ENCODE measurements at places on chromosomes 16 and 17.
A peak's percentile ranks its signal among the peaks of the same experiment; 100 is the strongest.

- DNase-seq: no peak
Observed at GRCh38 chr17:69066482-69066881, 5.8 kb upstream of the ABCA9 start.

GRCh38 chr16:65202461-65202860 is 80.6 kb upstream of the CDH11 start:
- no peak for DNase-seq

DNA sequence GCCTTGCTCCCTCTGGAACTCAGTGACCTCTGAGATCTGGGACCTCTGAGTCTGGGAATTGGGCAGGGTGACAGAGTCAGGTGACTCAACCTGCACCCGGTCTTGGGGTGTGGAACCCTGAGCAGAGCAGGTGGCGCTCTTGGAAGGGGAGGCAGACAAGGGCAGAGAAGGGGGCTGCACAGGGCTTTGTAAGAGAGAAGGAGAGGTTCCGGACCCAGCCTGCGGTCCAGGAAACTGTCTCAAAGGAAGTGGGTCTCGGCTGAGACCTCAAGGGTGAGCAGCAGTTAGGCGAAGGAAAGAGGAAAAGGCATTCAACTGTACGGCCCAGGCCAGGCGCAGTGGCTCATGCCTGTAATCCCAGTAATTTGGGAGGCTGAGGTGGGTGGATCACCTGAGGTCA is 10.0 kb upstream of the RIPOR1 start:
- peak; percentile 37 for DNase-seq

GRCh38 chr17:79459003-79459655 is 151.7 kb downstream of the RBFOX3 start:
- no peak for DNase-seq

DNA sequence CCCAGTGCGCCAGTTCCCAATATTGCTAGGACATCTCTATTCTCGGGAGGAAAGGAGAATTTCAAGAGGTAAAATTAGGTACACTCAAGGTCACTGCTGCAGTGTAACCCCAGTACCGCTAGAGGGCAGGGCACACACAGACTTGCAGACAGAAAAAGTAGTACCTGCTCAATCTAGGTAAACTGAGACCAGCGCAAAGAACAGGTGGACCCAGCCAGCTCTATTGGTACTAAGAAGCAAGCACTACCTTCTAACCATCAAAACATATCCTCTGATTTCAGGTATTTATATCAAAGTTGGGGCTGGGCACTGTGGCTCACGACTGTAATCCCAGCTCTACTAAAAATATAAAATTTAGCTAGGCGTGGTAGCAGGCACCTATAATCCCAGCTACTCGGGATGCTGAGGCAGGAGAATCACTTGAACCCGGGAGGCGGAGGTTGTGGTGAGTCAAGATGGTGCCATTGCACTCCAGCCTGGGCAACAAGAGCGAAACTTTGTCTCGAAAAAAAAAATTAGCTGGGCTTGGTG is 3.6 kb upstream of the WDR81 start:
- peak; percentile 90 for DNase-seq

- no peak for DNase-seq
Observed at GRCh38 chr17:74520016-74520434, 11.2 kb downstream of the CD300LB start.

GRCh38 chr16:19196871-19197270 is 28.8 kb downstream of the SYT17 start:
- no peak for DNase-seq

DNA sequence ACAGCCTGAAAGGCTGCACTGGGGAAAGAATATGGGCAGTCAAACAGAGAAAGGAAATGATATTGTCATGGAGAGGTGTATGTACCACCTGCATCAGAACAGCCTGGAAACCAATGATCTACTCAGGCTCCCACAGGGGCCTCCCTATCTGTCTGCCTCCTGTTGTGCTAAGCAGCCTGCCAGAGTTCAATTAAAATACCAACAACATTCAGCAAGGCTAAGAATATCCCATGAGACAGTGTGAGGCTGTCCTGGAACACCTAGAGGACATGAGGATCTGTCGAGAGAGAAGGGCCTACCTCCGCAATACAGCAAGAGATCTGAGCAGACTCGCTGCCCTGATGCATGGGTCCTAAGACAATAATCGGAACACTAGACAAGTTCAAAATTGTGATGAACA is 8.4 kb downstream of the FXR2 start:
- no peak for DNase-seq

- no peak for DNase-seq
Observed at GRCh38 chr17:77779711-77780539, 178.6 kb upstream of the TNRC6C start.

DNA sequence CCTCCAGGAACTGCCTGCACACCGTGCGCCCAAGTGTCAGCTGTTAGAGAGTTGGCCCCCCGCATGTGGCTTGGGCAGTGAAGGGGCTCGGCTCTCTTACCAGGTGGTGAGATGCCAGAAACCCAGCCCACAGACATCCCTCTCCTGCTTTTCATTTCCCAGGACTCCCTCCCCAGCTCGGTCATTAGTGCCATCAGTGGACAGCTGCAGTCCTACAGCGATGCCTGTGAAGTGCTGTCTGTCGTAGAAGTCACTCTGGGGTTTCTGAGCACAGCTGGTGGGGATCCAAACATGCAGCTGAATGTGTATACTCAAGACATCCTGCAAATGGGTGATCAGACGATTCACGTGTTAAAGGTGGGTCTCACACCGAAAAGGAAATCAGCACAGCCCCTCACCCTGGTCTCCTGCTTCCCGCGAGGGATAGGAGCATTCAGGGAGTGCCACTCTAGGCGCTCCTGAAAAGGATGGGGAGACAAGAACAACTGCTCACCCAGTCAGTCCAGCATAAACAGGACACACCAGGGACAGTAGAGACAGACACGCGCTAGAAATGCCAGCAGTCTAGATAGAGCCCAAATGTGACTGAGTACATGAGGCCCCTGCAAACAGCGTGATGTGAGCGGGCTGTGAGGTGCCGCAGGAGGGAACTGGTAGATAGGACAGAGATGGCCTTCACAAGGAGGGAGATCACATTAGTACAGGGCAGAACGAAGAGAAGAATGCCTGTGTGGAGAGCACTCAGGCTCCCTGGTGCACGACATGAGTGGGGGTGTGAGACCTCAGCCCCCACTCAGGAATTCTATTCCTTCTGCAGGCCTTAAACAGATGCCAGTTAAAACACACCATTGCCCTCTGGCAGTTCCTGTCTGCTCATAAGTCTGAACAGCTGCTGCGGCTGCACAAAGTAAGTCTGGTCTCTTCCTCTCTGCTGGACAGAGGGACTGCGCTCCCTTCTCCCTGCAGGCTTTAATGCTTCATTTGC is 25.7 kb upstream of the ENDOV start:
- DNase-seq: peak; percentile 28

GRCh38 chr16:35221482-35222185 is 1762.2 kb downstream of the TP53TG3F start:
- DNase-seq: no peak

DNA sequence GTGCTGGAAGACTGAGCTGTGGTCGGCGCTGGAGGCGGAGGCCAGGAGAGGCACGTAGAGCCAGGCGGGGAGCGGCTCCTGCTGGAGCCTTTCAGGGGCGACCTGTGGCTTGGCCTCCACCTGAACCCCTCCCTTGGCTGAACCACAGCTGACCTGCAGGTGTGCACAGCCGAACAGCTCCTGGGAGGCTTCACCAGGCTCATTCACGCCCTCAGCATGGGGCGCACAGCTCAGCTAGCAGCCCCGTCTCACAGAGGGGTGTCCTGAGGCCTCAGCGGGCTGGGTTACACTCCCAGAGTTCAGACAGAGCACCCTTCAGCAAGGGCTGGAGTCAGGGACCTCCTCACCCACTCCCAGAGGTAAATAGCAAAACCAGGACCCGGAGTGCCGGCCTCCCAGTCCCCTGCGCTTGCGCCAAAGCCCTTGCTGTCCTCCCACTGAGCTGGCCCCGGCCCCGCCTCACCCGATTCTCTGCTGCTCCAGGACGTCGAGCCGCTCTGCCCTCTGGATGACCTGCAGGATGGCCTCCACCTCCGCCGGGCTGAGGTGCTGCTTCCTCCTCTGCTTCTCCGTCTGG is 31.7 kb downstream of the RPH3AL start:
- peak; percentile 33 for DNase-seq

- no peak for DNase-seq
Observed at GRCh38 chr16:56262148-56262547, 70.9 kb downstream of the GNAO1 start.

DNA sequence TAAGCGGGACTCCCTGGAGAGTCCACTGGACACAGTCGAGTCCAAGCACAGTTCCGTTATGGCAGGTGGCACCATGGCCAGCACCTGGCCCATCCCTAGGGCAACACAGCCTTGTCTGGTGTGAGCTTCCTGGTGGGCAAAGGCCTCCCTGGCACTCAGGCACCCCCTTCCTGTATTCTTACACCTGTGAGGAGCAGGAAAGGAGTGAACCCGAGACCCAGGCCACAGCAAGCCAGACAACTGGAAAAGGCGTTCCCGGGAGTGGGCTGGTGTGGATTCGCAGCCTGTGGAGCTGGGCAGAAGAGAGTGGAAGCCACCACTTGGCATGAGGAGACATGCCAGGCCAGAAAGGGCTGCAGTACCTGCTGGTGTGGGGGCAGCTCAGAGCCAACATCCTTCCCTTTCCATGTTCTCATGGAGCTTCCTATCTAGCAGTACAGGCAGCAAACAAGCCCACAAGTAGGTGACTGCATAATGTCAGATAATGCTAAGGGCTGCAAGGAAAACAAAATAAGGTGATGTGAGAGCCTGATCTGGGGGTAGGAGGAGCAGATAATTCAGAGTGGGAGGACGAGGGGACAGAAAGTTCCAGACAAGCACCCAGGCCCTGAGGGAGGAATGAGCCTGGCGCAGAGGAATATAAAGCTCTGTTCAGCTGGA is 87.0 kb downstream of the GNAO1 start:
- DNase-seq: no peak

DNA sequence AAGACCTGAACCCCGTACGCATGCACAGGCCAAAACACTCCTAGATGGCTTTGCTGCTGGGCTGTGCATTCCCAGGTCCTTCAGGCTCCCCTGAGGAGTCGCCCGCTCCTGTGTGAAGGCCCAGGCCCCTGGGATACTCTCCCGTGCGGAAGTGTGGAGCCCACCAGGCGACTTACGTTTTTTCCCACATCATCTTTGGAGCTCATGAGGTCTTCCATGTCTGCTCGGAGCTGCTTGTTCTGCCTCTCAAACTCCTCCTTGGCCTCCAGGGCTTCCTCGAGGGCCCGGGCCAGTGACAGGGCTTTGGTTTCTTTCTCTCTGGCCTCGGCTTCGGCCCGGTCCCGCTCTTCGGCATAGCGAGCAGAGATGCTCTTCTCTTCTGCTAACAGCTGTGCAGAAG is 56.4 kb downstream of the NDEL1 start:
- no peak for DNase-seq

DNA sequence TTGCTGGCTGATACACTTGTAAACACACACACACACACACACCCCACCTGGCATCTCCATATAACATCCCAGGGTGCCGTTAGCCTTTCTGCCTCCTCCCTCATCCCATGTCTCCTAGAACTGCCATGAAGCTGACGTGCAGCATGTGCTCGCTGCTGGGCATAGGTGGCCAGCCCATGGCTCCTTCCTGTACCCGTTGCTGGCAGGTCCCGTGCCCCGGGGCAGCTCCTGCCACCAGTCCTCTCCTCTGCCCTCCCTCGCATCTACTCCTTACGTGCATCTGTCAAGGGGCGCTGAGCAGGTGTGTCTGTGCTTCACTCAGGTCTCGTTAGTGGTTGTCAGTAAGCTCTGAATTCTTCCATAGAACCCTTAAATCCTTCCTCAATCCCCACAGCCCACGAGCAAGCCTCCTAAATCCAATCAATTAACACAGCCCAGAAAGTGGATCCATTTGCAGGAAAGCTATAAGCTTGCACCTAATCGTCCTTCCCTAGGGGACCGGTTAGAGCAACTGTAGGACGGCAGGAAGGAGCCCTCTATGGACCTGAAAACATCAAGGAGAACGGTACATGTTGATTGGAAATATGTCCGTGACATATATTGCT is 218.1 kb upstream of the FOXF1 start:
- no peak for DNase-seq

GRCh38 chr16:89691986-89692569 is 5.6 kb downstream of the CDK10 start:
- DNase-seq: no peak

DNA sequence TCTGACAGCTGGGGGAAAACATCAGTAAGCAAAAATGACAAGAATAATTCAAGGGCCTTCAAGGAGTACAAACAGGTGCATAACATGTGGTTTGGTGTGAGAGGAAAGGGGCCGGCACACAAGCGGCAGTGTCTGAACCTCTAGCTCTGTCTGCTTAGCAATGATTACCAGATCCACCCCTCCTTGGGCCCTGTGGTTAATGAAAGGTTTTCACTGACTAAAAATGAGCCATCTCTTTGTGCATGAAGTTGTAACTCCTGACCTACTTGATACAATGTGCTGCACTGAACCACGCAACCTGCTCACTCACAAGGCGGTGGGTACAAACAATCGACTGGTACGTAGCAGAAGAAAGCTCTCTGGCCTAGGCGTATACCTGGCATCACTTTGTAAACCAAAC is 15.1 kb downstream of the FAM117A start:
- DNase-seq: no peak

- DNase-seq: no peak
Observed at GRCh38 chr17:30555942-30556341, 78.7 kb downstream of the GOSR1 start.

Data from Karpas-422 (cell line).